C1 segment of cervical spinal cord (tissue), 14 donors: ENCODE measurements at places on chromosomes 7 and 10.

- DNase-seq: no peak
These were observed 98.5 kb downstream of the HIP1 start for GRCh38 chr7:75640201-75640600.

DNA sequence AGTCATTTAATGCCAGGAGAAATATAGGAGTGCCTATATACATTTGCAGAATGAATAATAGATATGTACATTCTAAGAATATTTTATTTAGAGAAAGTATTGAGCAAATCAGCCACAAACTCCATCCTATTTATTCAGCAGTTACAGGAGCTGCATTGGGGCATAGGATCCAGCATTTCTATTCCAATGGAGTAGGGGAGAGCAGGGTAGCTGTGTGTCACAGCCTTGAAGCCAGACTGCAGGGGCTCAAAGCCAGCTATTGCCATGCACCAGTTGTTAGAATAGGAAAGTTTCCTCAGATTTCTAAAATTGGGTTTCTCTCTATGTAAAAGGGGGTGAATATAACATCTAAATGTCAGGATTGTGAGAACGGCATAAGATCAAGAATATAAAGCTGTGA lies 116.8 kb upstream of the MYO3A start:
- no peak for DNase-seq

DNA sequence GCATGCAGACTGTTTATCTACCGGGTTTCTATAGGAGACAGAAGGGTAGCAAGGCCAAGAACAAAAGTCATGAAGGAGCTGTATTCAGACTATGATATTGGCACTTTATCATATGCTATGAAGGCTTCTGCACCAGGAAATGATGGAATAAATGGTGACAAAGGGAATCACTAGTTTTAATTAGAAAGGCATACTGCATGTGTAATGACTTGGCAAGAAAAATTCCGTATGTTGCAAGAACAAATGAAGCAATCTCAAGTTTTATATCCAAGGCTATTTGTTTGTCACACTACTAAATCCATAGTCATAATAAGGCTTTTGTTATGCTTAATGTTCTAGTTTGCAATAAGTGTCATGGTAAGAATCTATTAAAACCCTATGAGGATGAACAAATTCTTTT lies 230.9 kb downstream of the ZEB1 start:
- DNase-seq: no peak

GRCh38 chr10:15123749-15124184 lies 26.6 kb downstream of the RPP38 start:
- no peak for DNase-seq

DNA sequence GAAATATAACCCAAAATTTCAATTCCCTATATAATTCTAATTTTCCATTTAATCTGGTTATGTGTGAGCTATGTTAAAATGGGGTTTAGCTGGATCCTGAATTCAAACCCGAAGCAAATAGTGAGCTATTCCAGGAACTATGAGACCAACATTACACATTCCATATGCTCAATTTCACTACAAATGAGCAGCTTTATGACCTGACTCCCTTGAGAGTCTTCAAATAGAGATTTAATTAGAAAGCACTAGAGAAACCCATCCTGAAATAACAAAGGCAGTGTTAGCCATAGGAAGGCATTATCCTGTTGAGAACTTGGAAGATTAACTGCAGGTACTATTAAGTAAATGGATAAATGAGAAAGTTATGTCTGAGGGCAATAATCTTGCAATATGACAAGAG lies 890.0 kb downstream of the GRM8 start:
- DNase-seq: no peak

- no peak for DNase-seq
These were observed 968 bp upstream of the OPN4 start for GRCh38 chr10:86653379-86653778.
